ENCODE measurements at places on chromosomes 2 and 18. TPM values are rescaled to one million over a fixed set of nuclear protein-coding genes. Genes with fewer than 3 reads are reported as not detected.
A peak's percentile ranks its signal among the peaks of the same experiment; 100 is the strongest.

DNA sequence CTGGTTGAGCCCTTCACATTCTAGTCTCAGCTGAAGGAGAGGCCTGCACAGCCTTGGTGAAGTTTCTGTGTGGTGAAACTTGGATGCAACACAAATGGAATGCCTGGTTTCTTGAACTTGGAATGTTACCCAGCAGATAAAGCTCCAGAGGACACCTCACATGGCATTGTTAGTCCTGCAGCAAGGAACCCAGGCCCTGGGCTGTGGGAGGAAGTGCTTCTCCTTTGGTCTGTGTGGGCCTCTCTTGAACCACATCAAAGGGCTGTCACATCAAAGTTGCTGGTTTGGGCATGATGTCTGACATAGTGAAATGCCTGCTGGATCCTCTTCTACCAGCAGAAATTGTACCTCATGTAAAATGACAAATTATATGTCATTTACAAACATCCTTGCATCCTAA lies 198.5 kb downstream of the FHOD3 start:
- H3K27me3 ChIP-seq: peaks cover 5% of the 10 kb centered on the region
- no peak for DNase-seq
- H3K27ac ChIP-seq: no peak overlapping the region
- H3K4me1 ChIP-seq: no peaks in the 10 kb centered on the region
- H3K36me3 ChIP-seq: no peaks in the 10 kb centered on the region

- peaks cover 53% of the 10 kb centered on the region for H3K27me3 ChIP-seq
- no peak for DNase-seq
- peaks cover 5% of the 10 kb centered on the region for H3K4me1 ChIP-seq
- no peak overlapping the region for H3K27ac ChIP-seq
- no peak overlapping the region for H3K4me3 ChIP-seq
- H3K36me3 ChIP-seq: no peaks in the 10 kb centered on the region
These were observed 1.9 kb upstream of the GALNT14 start for GRCh38 chr2:31140151-31140550.

GRCh38 chr18:37663446-37663845 lies 97.8 kb upstream of the CELF4 start:
- H3K27me3 ChIP-seq: no peaks in the 10 kb centered on the region
- no peak overlapping the region for H3K4me3 ChIP-seq
- H3K4me1 ChIP-seq: no peaks in the 10 kb centered on the region
- H3K36me3 ChIP-seq: no peaks in the 10 kb centered on the region
- no peak for DNase-seq

ADD2 gene
- total RNA-seq: 3.1 TPM

DNA sequence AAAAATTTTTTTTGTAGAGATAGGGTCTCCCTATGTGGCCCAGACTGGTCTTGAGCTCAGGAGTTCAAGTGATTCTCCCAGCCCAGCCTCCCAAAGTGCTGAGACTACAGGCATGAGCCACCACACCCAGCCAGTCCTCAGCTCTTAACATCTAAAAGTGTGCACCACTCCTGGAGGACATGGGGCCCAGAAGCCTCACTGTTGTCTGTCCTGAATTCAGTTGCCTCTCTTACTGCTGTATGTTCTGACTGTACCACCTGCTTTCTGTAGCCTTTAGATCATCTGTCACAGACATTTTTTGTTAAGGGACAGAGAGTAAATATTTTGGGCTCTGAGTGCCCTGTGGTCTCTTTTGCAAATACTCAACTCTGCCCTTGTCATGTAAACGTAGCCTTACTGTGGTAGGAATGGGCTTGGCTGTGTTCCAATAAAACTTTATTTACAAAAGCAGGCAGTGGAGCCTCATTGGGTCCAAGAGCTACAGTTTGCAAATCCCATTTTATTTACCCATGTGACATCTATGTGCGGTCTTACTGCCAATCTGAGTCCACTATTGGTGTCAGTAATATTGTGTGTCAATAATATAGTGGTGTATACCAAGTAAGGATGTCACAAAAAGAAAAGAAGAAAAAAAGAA lies 38.1 kb downstream of the TMEM37 start:
- H3K27ac ChIP-seq: no peak overlapping the region
- no peak for DNase-seq
- no peaks in the 10 kb centered on the region for H3K27me3 ChIP-seq
- H3K4me1 ChIP-seq: no peaks in the 10 kb centered on the region
- no peak overlapping the region for H3K4me3 ChIP-seq

DNA sequence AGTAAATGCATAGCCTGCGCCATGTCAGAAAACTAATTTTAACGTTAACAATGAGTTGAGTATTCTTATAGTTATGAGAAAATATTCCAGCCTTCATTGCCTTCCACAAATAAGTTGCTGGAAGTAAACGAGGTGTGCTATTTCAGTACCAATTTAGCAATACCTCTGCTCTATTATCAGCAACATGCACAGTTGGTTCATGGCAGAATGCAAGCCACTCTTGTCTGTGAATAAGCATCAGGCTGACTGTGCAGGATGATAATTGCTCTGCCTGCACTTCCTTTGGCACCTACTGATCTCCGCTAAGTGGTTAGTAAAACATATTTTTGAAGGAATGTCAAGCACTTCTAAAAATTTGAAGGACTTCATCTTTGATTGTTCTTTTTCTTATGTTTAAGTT lies 261.9 kb upstream of the SIX3 start:
- H3K27me3 ChIP-seq: peaks cover 4% of the 10 kb centered on the region
- H3K27ac ChIP-seq: no peak overlapping the region
- no peaks in the 10 kb centered on the region for H3K4me1 ChIP-seq
- no peak for DNase-seq

DNA sequence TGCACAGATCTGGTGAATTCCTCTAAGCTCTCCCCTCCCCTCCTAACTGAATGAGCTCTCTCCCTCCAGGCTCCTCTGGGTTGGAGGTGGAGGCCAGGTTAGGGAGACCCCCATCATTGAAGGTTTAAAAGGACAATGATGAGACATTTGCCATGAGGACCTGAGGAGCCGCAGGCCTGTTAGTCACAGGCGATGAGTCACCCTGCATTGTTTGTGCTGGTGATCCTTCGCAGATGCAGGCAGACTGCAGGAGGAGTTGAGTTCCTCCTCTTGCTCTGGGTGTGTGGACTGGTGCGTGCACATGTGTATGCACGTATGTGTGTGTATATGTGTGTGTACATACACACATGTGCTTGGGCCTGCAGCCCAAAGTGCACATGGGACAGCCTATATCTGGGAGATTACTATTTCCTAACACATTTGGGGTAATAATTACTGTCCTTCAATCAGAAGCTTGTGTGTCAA lies 42.0 kb downstream of the MCFD2 start:
- H3K4me3 ChIP-seq: no peak overlapping the region
- peaks cover 6% of the 10 kb centered on the region for H3K4me1 ChIP-seq
- no peak overlapping the region for H3K27ac ChIP-seq
- DNase-seq: no peak

GRCh38 chr2:224997802-224998201 lies 44.5 kb downstream of the DOCK10 start:
- no peaks in the 10 kb centered on the region for H3K27me3 ChIP-seq
- H3K4me1 ChIP-seq: peaks cover 57% of the 10 kb centered on the region
- H3K27ac ChIP-seq: no peak overlapping the region
- H3K4me3 ChIP-seq: no peak overlapping the region

SLC5A7 gene
- total RNA-seq: not detected

GRCh38 chr2:241859436-241860183 lies 916 bp upstream of the PDCD1 start:
- peak overlapping the region; percentile 75 for H3K4me3 ChIP-seq
- peak; percentile 48 for DNase-seq
- H3K27me3 ChIP-seq: peaks cover 4% of the 10 kb centered on the region
- peaks cover 45% of the 10 kb centered on the region for H3K4me1 ChIP-seq
- H3K27ac ChIP-seq: peak overlapping the region; percentile 97

Measured in activated T-helper 2 cell treated with anti-CD3 and anti-CD28 coated beads, Interferon-gamma antibody, Interleukin-2, Interleukin-4, amounts not matched to agents 10 μg/mL and 5 μg/mL and 100 μg/mL, durations not matched to agents 14 hours and 24 hours and 36 hours (primary cell).